ENCODE measurements at places on chromosomes 12 and 14.

GRCh38 chr12:4441355-4442335 is 4.0 kb downstream of the FGF6 start:
- DNase-seq, result no peak

DNA sequence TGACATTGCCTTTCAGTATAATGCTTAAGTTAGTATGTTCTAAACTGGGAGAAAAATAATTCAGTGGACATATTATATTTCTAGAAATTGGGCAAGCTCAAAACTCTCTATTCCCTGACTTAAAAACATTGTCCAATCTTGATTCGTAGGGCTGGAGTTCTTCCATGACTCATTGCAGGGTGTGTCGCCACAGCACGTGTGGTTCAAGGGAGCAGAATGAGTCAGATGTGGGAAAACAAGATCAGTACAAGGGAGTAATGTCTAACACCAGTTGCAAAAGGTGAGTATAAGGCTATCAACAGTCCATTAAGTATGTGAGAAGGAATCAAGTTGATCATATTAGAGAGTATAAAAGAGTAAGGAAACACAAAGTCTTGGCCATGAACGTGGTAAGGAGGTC is 887.0 kb downstream of the TMTC2 start:
- DNase-seq, result peak; percentile 28

DNA sequence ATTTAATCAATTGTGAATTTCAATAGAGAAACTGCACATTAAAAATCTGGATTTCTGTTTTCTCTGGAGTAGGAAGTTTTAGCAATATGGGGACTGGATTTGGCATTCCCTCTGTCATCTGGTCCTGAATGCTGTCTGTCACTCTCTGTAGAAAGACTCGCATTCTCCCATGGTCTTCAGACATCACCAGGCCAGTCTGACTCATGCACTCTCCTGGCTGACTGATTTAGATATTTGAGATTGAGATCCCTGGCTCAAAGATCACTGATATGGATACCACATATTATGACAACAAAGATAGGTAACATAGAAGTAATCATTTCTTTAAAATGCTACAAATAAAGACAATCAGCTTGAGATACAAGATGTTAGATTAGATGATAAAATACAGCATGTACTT is 524.5 kb downstream of the GALC start:
- DNase-seq, result no peak

DNA sequence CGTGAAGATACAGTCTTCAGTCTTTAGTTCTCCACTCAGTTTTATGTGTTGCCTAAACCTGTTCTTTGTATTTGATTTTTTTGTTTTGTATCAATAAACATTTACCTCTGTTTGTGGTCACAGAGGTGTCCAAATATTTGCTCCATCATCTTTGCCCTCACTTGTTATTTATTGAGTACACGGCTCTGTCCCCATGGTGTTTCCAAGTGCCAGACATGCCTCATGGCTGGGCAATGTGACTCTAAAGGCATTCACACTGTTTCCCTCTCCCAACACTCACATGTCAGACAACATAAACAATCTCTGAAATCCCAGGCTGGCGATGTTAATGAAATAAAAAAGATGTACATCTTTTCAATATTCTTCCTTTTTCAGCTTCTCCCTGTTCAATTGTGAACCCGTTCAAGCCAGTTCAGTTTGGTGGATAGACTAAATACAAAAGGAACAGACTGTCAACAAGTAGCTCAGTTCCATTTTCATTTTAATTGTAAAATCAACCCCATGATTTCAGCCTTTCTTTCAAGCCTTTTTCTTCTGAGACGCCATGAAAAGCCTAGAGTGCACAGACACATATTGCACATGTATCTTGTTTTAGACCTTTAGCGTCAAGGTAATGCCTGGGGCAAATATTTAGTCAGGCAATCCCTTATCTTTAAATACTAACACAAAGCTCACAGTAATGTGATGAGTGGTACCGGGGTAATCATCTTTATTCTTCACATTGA is 680.7 kb downstream of the GALC start:
- DNase-seq, result no peak

GRCh38 chr14:33800735-33801163 is 150.1 kb downstream of the EGLN3 start:
- DNase-seq, result peak; percentile 31

DNA sequence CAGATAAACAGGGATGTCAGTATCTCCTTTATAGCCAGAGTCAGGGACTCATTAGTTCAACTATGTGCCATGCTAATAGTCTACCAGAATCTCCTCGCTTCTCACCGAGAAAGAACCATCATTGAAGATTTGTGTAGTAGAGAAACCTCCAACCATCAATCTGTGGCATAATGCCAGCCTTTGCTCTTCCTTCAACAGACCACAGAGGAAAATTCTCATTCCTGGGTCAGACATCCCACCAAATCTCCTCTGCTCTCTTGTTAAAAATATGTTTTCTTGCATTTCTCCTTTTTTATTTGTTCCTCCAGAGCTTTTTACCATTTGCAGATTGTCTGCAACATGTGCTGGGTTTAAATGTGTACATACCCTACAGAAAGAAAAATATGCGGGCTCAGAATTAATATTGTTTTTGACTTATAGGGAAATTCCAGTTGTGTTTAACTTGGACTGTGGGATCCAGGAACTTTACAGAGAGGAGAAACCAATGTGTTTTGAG is 64.9 kb downstream of the LLPH start:
- no peak for DNase-seq

- no peak for DNase-seq
These were observed 110.5 kb upstream of the CLEC14A start for GRCh38 chr14:38366374-38366773.

- DNase-seq, result no peak
These were observed 86.7 kb upstream of the ESRRB start for GRCh38 chr14:76289276-76289675.

GRCh38 chr12:76948879-76949278 is 70.1 kb upstream of the CSRP2 start:
- DNase-seq, result no peak

GRCh38 chr14:99808515-99808914 is 15.3 kb downstream of the EML1 start:
- DNase-seq, result no peak

DNA sequence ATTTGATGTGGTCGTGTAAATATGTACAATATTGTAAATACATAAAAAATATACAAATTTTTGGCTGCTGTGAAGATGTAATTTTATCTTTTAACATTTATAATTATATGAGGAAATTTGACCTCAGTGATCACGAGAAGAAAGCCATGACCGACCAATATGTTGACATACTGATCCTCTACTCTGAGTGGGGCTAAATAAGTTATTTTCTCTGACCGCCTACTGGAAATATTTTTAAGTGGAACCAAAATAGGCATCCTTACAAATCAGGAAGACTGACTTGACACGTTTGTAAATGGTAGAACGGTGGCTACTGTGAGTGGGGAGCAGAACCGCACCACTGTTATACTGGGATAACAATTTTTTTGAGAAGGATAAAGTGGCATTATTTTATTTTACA is 49.6 kb downstream of the TBK1 start:
- DNase-seq, result no peak

DNA sequence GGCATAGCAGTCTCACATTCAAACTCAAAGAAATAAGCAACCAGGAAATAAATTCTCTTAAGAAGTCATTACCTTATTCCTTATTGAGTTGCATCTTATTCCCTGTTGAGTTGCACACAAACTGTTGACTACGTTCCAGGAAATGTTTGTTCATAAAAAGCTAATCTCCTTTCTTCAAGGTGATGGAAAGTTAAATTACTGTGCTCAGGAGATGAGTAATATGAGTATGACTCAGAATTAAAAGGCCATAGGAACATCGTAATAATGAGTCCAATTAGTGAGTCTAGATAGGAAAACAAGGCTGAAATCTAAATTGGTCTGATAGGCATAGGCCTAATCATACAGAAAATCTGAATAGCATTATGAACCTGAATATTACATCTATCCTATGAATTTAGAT is 203.1 kb downstream of the SLC2A13 start:
- no peak for DNase-seq

DNA sequence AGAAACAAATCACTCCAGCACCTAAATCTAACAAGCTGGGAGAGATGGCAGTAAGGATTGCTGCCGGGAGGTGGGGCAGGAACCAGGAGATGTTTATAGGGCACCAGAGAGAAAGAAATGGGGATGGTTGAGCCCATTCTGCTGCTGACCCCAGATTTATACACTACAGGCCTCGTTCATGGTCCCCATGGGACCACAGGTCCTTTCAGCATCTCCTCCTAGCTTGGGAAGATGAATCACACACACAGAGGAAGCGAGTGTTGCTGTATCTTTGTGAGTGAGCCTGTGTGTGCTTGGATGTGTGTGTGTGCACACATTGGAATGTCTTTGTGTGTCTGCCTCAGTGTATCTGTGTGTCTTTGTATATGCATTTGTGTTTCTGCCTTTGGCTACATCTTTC is 49.7 kb upstream of the FICD start:
- no peak for DNase-seq

GRCh38 chr12:45803111-45803510 is 73.6 kb downstream of the ARID2 start:
- no peak for DNase-seq

GRCh38 chr12:28987538-28988324 is 161.3 kb upstream of the FAR2 start:
- no peak for DNase-seq

- DNase-seq, result no peak
These were observed 28.2 kb upstream of the MMP17 start for GRCh38 chr12:131799828-131800593.

GRCh38 chr14:67555518-67556090 is 22.5 kb downstream of the PLEKHH1 start:
- DNase-seq, result no peak

GRCh38 chr14:90522571-90523191 is 125.9 kb downstream of the CALM1 start:
- peak; percentile 62 for DNase-seq

GRCh38 chr12:116101991-116102390 is 175.5 kb downstream of the MED13L start:
- DNase-seq, result no peak

GRCh38 chr12:104257913-104258472 is 42.4 kb downstream of the TXNRD1 start:
- no peak for DNase-seq

DNA sequence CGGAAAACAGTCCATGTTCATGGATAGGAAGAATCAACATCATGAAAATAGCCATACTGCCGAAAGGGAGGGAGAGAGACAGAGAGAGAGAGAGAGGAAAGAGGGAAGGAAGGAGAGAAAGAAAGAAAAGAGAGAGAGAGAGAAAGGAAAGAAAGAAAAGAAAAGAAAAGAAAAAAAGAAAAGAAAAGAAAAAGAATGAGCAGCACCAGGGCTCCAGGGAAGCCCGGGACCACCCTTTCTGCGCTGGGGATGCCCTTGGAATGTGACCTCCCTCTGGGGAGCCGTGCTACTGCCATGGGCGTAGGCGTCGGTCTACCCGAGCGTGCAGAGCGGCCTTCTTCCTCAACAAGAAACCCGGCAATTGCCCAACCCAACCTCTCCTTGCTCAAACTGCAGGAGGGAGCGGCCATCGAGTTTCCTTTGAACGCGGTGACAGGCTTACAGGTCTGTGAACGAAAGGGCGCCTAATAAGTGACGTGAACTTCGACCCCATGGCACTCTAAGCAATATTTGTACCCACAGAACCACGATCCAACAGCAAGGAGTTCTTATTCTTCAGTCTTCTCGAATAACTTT is 16.9 kb downstream of the OR6S1 start:
- DNase-seq, result peak; percentile 60

DNA sequence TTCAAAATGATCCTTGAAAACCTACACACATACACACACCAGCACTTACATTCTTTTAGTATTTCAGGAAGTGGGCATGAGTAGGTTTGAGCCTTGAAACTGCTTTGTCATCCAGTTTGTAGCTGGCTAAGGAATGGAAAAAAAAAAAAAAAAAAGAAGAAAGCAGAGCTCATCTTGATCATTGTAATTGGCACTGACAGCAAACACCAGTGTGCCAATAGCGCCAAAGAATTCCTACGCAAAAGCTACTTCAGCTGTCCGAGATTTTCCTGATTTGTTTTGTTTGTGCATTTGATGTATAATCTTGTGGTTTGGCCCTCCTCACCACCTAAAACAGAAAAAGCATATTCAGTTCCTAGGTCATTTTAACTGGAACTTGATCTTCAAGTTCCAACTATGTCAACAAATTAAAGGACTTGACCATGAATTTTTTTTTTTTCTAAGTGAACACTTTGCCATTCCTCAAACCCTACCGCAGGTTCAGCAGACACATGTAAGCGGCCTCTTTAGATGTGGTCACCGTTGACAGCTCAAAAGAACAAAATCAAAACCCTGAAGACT is 57.3 kb downstream of the FLRT2 start:
- no peak for DNase-seq

- DNase-seq, result no peak
These were observed 8.2 kb downstream of the GNPNAT1 start for GRCh38 chr14:52783206-52783605.

- DNase-seq, result no peak
These were observed 252.8 kb downstream of the ALG10 start for GRCh38 chr12:34275129-34275528.

DNA sequence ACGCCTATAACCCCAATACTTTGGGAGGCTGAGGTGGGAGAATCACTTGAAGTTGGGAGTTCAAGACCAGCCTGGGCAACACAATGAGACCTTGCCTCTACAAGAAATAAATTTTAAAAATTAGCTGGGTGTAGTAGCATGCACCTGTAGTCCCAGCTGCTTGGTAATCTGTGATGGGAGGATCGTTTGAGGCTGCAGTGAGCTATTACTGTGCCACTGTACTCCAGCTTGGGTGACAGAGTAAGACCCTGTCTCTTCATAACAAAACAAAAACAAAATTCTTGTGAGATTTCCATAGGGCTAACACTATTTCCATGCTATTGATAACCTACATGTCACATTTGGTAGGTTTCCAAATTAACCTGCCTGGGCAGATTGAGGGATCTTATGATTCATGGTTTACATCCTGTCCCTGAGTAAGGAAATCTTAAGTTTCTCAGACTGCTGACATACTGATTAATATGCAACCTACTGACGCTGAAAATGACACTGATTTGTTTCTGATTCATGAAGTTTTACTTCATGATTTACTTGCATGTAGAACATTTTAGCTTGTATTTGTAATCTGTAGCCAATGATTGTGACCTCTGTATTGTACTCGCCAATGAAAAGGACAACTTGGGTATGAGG is 15.9 kb downstream of the ATP6V1D start:
- no peak for DNase-seq

DNA sequence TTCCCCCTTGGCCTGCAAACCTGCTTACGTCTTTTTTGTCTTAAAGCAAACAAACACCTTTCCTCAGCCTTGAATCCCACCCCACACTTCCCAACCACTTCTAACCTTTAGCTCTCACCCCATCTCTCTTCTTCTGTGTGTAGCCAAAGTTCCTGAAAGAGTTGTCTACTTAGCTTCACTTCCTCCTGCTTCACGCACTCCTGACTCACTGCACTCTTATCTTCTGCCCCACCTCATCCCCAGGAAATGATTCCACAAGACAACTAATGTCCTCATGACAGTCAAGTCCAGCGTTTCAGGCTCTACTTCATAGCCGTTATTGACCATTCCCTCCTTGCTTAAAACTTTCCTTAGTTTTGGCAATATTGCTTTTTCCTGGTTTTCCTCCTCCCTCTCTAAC is 22.4 kb downstream of the EIF2B2 start:
- DNase-seq, result no peak

GRCh38 chr12:97573901-97574300 is 111.3 kb downstream of the RMST start:
- DNase-seq, result no peak

Measured in left ventricle myocardium superior (tissue), 1 donor.